Liver (tissue), 10 donors: ENCODE measurements at places on chromosomes 6 and 20.

- no peak for DNase-seq
These were observed 57.5 kb downstream of the SNRNP48 start for GRCh38 chr6:7647504-7647903.

DNA sequence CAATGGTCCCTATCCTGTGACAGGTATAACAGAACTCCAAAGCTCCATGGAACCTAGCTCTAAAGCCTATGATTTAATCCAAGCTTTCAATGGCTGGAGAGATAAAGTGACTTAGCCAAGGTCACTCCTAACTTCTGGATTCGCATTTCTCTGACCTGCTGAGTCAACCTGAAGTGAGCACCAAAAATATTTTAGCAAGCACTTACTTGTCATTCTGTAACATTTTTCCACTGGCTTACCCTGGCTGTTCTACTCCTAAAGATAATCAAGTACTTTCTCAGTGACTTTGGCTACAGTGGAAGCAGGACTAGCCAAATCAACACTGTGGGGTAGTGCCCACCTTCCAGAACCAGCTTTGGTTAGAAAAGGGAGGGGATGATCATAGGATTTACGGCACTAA lies 188.3 kb downstream of the OGFRL1 start:
- DNase-seq = no peak

- no peak for DNase-seq
These were observed 20.9 kb downstream of the COL9A3 start for GRCh38 chr20:62837790-62838127.

DNA sequence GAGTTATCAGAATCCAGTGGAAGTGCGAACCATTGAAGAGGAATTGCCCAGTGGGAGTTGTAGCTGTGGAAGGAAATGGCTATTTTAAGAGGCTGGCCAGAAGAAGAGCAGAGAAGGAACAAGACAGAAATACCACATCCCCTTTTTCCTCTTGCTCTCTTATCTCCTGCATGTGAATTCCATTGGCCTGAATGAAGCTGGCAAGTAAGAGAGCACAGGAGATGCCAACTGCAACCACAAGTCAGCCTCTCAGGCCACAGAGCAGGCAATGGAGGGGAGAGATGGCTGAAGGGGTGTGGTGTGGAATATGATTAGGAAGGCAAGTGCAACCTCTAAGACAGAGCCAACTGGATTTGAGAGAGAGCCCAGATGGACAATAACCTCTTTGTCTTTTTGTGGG lies 362.7 kb upstream of the IMPG1 start:
- no peak for DNase-seq

GRCh38 chr6:135939208-135939591 lies 87.7 kb downstream of the PDE7B start:
- no peak for DNase-seq

GRCh38 chr20:19867074-19867473 lies 109.0 kb downstream of the RIN2 start:
- DNase-seq = no peak
